T-helper 1 cell (primary cell): ENCODE measurements at places on chromosomes 4 and X.

DNA sequence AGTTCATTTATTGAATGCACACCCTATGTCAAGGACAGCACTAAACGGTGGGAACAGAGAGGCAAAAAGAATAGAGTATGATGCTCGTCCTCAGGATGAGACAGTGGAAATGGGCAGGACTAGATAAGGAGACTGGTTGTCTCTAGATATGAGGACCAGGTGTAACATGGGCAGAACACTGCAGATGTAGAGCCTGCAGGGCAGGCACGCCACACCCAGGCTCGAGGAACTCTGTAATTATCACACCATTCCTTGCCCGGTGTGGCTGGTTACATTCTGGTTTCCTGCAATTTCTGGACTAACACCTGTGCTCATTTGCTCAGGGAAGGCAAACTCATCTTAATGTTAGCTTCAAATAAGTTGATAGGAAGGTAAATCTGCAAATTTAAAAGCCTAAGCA lies 334.4 kb downstream of the DHX15 start:
- DNase-seq = no peak

DNA sequence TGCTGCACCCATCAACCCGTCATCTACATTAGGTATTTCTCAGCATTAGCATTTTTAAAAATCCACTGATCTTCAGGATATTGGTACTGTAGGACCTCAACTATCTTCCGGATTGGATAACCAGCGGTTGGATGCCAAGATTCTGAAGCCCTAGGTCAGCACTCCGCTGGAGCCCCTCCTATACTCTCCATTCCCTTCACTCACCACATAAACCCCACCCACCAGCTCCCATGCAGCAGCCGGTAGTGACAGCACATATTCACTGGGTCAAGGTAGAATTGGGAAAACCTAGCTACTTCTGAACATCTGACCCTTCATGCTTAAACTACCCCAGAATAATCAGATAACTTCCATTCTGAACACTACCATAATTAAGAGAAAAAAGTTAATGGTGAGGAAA lies 134.9 kb downstream of the CORIN start:
- DNase-seq = no peak

- no peak for DNase-seq
These were observed 49.5 kb upstream of the MAN2B2 start for GRCh38 chr4:6525474-6525873.

DNA sequence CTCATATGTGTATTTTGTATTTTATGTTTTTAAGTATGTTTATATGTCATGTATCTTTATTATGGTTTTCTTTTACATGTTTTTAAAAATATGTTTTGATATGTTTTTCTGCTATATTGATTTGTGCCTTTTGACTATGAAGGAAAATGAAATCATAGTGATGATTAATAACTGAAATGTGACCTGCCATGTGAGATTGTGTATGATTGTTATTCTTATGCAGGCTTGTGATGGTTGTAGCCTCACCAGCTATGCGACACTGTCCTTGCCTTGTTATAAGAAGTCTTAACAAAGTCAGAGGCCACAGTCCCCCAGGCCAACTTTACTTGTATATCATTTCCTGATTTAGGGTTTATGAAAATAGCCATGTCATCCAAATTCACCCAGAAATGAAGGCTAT lies 83.2 kb downstream of the TMEM131L start:
- no peak for DNase-seq

- no peak for DNase-seq
These were observed 42.4 kb downstream of the MSX1 start for GRCh38 chr4:4901877-4902276.

DNA sequence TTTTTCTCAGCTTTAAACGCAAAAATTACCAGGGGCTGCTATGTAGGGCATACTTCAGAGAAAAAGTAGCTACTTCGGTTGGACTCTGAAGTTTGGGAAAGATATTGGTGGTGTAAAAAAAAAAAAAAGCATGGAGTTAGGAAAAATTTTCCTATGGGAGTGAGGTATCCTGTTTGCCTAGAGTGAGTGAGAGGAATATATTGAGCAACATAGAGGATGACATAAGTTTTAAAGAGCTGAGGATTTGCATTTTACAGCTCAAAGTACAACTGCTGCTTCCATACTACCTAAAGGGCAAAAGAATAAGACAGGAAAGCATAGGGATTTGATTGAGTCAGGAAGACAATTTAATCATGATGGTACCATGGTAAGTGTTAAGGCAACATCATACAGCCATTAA lies 7.3 kb downstream of the GPRASP1 start:
- no peak for DNase-seq

DNA sequence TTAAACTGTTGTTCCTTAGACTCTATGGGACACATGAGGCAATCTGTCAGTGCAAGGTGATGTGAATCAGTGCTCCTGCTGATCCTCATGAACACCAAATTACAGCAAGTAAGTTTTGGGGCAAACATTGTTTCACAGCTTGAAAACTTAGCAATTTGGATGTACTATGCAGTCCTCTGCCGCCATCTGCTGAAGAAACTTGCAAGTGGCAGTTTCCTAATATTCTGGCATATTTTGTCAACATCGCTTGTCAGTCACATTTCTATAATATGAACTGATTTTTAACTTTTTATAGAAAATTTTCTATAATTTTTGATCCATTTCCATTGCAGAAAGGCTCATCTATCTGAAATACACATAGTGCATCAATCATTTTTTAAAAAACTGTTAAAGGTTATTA lies 56.3 kb downstream of the ZAR1 start:
- DNase-seq = no peak

- DNase-seq = no peak
These were observed 56.0 kb downstream of the ZFYVE28 start for GRCh38 chr4:2362266-2363055.

DNA sequence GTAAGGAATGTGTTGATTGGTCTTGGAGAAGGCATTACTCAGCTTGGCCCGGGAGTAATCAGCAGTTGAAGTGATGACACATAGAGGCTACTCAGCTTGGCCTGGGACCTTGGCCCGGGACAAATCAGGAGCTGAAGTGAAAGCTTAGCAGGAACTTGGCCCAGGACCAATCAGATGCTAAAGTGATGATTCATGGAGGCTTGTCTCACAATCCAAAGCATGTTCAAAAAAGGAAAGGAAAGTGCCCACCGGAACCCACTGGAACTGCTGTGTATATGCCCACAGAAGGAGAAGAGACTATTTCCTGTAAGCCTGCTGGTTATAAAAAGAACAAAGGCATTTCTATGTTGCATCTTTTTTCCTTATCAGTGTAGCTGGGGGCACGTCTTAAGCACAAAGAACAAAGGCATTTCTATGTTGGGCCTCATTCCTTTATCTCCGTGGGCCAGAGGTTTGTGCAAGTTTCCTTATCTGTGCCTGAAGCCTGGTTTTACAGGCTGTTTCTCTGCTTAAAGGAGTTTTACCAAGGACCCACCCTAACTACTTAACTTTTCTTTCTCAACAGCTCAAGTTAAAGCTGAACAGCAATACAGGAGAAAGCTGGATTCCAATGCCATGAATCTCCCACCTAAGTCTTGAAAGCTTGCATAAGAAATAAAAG lies 1176.7 kb downstream of the NLGN4X start:
- no peak for DNase-seq

DNA sequence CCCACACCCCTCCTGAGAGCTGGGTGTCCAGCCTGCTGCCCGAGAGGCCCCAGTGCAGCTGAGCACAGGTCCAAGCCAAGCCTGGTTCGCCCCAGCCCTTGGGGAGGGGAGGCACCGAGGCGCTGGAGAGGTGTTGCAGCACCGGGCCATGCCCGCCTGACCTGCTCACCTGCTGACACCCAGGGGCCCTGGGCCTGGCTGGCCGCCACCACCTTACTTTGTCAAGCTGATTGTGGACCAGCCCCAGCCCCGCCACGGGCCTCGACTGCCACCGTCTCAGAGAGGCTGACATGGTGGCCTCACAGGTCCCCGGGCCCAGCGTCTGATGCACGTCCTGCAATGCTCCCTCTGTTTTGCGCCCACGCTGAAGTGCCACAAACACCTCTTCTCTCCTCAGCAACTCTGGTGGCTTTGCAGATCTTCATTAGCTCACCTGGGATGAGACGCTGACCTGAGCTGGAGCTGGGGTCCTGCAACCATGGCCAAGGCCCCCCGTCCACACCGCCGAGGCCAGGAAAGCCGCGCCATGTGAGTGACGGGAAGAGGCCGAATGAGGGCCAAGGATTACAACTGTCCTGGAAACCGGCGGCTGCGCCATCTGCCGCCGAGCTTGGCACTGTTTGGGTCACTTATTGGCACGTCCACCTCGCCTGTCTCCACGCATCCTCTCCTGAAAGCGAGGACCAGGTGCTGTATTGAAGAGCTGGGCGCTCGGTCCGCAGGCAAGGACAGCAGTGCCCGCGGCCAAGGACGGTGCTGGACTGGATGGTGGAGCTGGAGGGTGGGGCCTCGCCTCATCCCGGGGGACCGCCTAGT lies 7.6 kb downstream of the CPLX1 start:
- DNase-seq = no peak
